Fibroblast of villous mesenchyme (primary cell): ENCODE measurements at places on chromosomes 1 and 21. TPM values are rescaled to one million over a fixed set of nuclear protein-coding genes. Genes with fewer than 3 reads are reported as not detected.

Gene SWT1
- 3.9 and 5.2 TPM in 2 replicates for total RNA-seq

Gene FAM163A
- under 0.01 TPM in 2 replicates for total RNA-seq

Gene C1orf141
- not detected in 2 replicates for total RNA-seq

Gene ANKRD35
- 1.3 TPM in 2 replicates for total RNA-seq

Gene SMYD2
- 40.3 and 48.8 TPM in 2 replicates for total RNA-seq

Gene CCDC27
- total RNA-seq = not detected in 2 replicates

Gene S1PR1
- 9.9 and 12.9 TPM in 2 replicates for total RNA-seq

Gene DENND2D
- total RNA-seq = 2.3 and 4.3 TPM in 2 replicates

Gene FLG2
- total RNA-seq = not detected in 2 replicates

GRCh38 chr1:40853885-40854170 is 8.3 kb downstream of the CITED4 start:
- DNase-seq = no peak

DNA sequence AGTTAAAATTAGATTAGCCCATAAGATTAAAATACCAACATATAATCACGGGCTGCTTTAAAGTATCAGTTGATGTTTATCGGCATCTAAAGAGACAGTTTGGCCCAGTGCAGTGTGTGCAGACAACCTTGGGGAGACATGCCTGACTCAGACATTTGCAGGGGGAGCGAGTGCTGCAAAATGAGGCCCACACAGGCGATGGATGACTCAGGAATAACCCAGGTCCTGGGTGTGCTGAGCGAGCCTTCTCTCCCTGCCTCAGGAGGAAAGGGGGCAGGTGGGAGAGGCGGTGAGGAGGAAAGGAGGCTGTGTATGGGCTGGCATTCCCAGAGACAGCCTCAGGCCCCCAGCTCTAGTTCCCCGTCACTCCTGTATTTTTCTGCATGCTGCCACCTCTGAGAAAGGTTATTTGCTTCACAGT is 9.0 kb downstream of the SLC9A1 start:
- peak; percentile 84 for DNase-seq

DNA sequence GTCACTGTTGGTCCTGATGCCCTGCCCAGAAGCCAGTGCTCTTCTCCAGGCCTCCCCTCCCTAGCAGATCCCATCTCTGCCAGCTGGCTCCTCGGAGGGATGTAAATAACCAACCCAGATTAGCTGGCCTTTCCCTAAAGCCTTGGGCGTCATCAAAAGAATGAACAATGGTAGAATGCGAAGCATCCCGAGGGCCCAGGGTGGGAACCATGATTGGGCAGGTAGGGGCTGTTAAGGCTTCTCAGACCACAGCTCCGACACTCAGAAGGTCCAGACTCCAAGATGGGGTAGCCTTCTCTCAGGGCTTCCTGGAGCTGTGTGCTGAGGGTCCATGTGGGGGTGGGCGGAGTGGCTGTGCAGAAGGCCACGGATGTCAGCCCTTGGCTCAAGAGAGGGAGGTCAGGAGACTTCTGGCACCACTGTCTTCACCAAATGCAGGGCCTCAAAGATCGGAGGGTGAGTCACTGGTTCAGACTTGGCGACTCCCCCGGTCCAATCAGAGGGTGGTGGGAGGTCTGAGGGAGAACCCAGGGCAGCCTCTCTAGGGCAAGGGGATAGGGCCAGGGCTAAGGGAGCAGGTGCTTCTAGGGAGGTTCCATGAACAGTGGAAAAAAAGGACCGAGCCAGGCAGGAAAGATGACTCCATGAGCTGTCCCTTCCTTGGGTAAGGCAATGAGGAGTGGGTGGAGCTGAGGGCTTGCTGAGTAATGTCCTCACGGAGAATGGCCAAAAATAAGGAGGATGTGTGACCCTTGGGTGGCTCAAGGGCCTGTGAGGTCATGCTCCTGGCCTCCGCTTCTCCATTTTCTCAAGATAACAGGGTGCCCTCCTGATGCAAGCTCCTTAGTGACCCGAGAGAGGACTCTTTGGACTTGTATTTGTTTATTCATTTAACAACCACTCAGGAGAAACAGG is 58.4 kb upstream of the EPS8L3 start:
- DNase-seq = no peak

DNA sequence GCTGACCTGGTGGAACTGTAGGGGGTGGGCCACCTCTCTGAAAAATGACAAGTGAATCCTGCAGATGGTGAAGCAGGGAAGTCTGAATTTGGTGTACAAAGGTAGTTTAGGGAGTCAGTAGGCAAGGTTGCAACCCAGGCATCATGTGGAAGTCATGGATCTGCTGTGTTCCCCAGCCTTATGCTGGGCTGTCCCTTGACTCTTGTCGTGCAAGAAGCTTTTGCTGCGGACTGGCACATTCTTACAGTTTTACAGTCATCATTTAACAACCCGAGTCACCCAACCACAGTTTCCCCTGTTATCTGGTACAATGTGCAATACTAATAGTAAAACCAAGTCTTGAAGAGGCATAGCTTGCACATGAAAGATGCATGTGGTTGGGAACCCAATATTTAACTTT is 13.2 kb downstream of the RHOU start:
- DNase-seq = peak; percentile 43

GRCh38 chr1:41268154-41268770 is 26.2 kb upstream of the SCMH1 start:
- peak; percentile 71 for DNase-seq

- DNase-seq = no peak
These were observed 72.8 kb downstream of the CNST start for GRCh38 chr1:246638941-246639655.

DNA sequence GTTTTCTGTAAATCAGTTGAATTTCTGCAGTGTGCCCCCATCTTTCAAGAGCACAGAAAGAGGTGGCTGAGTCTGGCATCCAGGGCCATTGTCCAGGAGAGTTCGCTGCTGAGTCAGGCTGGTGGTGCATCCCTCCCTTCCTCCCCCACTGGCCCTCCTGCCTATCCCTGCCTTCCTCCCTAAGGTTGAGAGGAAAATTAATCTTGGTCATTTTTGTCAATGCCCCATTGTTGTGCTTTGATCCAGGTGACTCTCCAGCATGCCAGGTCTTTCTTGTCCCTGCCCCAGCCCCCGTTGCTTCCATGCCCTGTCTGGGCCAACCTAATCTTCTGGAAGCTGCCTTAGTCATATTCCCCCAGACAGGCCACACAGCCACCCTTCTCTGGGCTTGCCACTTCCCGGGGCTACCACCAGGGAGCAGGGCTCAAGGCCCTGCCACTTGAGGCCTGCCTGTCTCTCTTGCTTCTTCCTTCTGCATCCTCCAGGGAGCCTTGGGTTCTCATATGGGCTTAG is 26.6 kb downstream of the PROK1 start:
- DNase-seq = no peak

DNA sequence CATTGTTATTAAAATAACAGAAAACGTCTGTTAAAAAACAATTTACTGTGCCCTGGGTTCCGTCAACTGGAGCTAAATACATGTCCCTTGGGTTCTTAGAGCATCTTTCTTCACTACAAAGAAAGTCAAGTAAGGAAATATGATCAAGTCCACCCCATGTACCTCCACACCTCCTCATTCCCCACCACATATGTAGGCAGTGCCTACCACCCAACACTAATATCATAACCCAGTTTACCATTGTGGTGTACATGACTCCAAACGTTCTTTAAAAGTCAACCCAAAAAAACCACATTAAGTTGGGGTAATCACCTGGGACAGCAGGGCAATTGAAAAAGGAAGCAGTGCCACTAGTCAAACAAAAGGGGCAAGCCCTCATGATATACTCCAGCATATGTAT is 7.8 kb upstream of the LRRC52 start:
- no peak for DNase-seq

GRCh38 chr1:29249170-29249691 is 12.9 kb downstream of the PTPRU start:
- DNase-seq = peak; percentile 35

DNA sequence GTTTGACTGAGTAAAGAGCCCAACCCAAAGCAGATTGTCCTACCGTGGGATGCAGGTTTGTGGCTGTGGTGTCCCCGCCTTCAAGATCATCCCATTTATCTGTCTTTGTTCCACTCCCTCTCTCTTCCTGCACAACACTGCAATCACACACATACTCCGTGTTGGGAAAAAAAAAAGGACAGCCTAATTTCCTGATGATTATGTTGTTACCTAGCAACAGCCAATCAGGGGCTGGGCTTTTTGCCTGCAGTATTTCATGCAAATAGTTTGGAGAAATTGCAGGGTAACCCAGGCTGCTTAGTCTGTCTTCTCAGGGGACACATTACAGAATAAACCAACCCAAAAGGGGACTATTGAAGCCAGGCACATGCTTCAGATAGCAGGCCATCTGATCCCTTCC is 38.3 kb downstream of the PHC2 start:
- peak; percentile 83 for DNase-seq

- DNase-seq = no peak
These were observed 26.6 kb downstream of the MAP3K7CL start for GRCh38 chr21:29157080-29157479.

GRCh38 chr1:190908246-190908645 is 430.6 kb upstream of the BRINP3 start:
- DNase-seq = no peak

DNA sequence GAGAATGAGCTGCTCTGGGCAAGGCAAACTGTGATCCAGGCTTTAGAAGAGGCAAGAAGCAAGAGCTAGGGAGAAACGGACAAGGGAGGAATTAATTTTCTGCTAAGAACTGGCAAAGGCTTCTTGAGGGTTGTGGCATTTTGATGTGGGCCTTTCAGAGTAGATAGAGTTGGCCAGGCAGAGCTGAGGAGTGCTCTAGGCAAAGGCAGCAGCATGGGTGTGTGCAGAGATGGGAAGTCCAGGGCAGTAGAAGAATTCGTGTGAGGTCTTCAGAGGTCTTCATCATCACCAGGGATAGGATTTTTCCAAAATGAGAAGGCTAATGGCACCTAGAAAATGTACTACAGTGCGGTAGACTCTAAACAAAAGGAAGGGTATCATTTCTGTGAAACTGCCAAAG is 237.8 kb downstream of the LTN1 start:
- no peak for DNase-seq

DNA sequence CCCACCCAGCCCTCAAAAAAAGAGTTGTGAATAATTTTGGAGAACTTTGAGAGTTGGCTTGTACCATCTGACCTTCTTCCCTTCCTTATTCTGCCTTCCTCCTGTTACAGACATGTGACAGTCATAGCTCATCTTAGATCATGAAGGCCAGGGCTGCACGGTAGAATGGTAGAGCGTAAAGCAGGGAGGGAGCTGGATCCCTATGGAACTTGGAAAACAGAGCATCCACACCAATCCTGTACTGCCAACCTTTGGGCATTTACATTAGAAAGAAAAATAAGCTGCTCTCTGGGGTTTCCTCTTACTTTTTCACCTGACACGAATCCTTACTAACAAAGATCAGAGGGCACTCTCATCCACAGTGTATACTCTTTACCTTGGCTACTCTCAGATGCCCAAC is 121.5 kb downstream of the GPR52 start:
- no peak for DNase-seq

- DNase-seq = no peak
These were observed 182.5 kb downstream of the RHOU start for GRCh38 chr1:228917755-228918154.

DNA sequence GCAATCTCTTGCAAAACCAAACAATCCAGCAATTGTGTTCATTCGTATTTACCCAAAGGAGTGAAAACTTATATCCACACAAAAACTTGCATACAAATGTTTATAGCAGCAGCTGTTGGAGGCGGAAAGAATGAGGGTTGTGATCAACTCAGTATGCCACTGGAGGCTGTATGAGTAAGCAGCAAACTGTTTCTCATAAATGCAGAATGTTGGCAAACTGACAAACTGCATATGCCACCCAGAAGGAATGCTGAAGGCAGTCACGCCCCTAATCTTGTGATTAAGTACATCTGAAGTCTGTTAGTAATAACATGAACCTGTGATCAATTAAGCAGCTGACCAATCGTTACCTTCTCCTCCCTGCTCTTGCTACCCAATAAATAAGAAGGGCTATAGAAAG is 60.5 kb upstream of the CR2 start:
- DNase-seq = peak; percentile 90

DNA sequence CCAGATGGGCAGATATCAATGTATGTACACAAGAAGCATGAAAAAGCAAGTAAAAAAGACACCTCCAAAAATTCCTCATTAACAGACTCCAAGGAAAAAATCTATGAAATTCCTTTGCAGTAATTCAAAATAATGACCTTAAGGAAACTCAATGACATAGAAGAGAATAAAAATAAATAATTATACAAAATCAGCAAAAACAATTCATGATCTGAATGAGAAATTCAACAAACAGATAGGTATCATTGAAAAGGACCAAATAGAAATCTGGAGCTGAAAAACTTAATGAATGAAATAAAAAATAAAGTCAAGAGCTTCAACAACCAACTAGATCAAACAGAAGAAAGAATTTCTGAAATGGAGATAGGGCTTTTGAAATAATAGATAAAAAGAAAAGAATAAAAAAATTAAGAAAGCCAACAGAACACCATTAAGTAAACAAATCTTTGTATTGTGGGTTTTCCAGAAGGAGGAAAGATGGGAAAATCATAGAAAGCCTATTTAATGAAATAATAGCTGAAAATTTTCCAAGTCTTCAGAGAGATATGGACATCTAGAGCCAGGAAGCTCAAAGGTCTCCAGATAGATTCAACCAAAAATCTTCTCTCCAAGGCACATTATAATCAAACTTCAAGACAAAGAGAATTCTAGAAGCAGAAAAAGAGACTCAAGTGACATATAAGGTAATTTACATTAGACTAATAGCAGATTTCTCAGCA is 52.0 kb upstream of the KCNK1 start:
- no peak for DNase-seq

GRCh38 chr1:76496871-76497270 is 370.4 kb upstream of the ST6GALNAC5 start:
- no peak for DNase-seq

GRCh38 chr1:160260406-160261382 is 1.7 kb downstream of the DCAF8 start:
- peak; percentile 95 for DNase-seq

- DNase-seq = no peak
These were observed 25.9 kb downstream of the S100A6 start for GRCh38 chr1:153509729-153510354.

- no peak for DNase-seq
These were observed 81.0 kb upstream of the VAV3 start for GRCh38 chr1:108046026-108046425.

DNA sequence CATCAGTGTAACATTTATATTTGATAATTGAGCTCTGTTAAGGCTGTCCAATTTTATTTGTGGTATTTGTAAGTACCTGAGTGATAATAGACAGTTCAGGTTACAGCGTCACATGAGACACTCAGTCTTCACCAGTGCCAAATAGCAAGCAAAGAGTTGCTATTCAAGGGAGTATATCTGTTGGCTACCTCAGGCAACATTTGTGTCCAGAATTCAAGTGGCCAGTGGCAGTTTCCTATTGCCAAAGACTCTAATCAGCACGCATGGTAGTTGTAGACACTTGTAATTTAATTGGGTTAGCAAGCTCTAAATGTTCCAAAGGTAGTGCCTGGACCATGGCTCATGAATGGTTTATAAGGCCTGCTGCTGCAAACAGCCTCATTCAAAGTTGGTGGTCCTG is 1524.3 kb upstream of the B3GALT2 start:
- DNase-seq = no peak

- no peak for DNase-seq
These were observed 92.0 kb downstream of the VWA5B1 start for GRCh38 chr1:20382711-20383110.
